ENCODE measurements at places on chromosomes 7 and 10.

GRCh38 chr7:3544202-3544601 lies 243.2 kb downstream of the SDK1 start:
- DNase-seq: no peak

DNA sequence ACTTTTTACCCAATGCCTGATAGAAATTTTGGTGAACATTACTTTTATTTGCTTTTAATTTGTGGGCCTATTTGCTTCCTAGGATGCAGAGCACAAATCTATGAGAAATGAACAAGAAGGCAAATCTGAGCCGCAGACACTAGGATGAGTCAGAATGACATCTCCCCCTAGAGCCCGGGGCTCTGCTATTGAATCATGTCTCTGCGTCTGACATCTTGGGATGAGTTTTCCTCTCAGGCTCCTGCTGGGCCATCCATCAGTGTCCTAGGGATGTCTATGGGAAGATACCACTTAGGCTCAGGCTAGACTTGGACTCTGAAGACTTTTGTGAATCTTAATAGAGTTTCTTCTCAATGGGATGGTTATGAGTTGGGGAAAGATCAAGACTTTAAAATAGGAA lies 157.3 kb upstream of the MTPN start:
- no peak for DNase-seq

- DNase-seq: no peak
Observed at GRCh38 chr7:131183611-131184119, 144.0 kb upstream of the MKLN1 start.

DNA sequence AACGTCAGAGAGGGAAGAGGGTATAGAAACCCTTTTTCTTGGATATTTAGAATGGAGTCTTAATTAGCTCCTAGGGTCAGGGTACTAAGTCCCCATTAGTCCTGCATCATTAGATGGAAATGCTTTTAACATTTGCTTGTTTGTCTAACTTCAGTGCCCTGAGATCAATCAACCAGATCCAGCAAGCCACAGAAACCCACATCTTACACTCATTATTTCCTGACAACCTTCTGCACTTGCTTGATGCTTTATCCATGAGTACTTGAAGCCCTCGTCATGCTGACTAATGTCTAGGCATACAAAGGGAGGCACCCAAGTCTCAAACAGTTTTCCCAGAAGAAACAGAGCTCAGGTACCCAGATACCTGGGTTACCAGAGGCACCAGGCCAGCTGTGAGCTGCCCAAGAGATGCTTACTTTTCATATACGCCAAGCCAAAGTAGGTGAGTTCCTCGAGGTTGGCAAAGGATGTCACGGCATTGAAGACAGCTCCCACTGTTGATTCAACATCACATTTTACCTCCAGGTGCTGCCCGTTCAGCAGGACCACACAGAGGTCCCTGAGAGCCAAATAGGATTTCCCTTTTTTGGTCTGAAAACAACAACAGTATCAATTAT lies 42.7 kb downstream of the FRMPD2 start:
- no peak for DNase-seq

GRCh38 chr10:30505543-30506298 lies 71.7 kb downstream of the MAP3K8 start:
- no peak for DNase-seq

DNA sequence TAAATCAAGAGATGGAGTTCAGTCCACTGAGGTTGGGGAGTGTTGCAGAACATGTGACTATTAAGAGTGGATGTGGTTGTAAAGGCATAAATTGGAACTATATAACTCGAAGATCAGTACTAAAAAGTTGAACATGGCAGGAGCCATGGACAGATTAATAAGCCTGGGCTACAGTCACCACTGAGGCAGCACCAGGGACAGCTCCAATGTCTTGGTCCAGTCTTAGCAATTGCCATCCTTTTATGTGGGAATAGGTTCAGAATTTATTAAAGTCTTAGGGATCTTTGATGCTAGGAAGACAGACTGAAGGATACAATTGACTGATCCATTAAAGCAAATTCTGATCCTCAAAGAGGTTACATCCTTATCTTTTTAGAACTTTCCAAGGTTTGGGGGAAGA lies 156.6 kb downstream of the ADRA2A start:
- DNase-seq: no peak

GRCh38 chr7:42645906-42646305 lies 266.0 kb downstream of the C7orf25 start:
- DNase-seq: no peak

GRCh38 chr10:95122736-95123135 lies 53.4 kb upstream of the CYP2C8 start:
- DNase-seq: no peak

GRCh38 chr7:116569737-116570136 lies 44.9 kb downstream of the CAV1 start:
- DNase-seq: no peak

- DNase-seq: no peak
Observed at GRCh38 chr7:47809387-47809786, 138.9 kb downstream of the PKD1L1 start.

DNA sequence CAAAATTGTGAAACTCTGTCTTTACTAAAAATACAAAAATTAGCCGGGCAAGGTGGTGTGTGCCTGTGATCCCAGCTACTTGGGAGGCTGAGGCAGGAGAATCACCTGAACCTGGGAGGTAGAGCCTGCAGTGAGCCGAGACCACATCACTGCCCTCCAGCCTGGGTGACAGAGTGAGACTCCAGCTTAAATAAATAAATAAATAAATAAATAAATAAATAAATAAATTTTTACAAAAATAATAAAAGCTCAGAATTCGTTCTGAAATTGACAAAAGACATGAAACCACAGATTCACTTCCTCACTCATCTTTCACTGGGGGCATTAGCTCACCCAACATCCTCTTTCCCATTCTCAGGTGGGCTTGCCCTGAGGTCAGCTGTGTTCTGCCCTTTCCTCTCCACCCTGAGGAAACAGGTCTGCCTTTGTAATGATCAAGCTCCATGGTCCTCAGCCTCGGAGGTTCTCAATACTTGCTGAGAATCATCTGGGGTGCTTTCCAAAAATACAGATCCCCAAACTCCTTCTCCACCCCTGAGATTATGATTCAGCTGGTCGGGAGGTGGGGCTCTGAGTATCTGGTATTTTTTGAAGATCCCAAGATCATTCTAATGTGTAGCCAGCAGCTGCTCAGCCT lies 29.2 kb upstream of the APBB1IP start:
- DNase-seq: no peak

GRCh38 chr10:94219829-94220228 lies 142.9 kb downstream of the NOC3L start:
- no peak for DNase-seq

DNA sequence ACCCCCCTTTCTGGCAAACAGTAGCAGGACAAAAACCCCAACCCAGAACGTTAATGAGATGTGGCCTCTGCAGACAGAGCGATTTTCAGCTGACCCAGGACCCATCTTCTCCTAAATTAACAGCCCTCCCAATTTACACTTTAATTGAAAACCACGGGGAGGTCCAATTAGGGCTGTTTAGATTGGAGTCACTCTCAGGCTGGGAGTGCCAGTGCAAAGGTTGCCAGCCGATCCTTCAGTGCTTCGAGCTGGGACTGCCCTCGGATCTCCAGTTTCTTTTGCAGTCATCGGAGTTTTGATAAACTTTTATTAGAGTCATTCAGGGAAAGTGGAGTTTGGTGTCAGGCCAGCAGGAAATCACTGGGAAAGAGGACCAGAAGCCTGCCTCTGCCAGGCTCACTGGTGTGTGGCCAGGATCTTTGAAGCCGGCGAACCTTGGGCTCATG lies 108.0 kb downstream of the DOCK1 start:
- DNase-seq: no peak

GRCh38 chr10:133042061-133042460 lies 45.7 kb upstream of the ADGRA1 start:
- DNase-seq: no peak

- DNase-seq: no peak
Observed at GRCh38 chr10:77926566-77927401, at the start of gene DLG5. Gene DLG5, minus strand, starts transcription at chr10:77926755. Its CDS starts 235 bp downstream, at chr10:77926520.

DNA sequence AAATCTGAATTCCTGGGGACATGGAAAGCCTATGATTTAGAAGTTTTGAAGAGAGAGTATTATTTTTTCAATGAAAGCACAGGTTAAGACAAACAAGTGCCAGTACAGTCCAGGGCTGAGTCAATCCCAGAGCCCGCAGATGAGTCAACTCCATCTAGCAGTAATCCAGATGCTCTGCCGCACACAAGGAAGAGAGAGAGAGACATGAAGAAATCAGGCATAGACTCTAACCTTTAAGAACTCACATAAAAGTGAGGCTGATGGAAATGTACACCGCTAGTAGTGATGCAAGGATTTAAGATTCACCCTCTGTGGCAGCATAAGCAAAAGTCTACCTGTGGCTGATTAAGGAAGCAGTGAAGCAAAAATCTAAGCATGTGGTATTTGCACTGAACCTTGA lies 651.5 kb downstream of the TNS3 start:
- DNase-seq: no peak

- DNase-seq: no peak
Observed at GRCh38 chr10:43041422-43042342, 35.2 kb upstream of the RET start.

- DNase-seq: no peak
Observed at GRCh38 chr7:77665161-77665560, 31.1 kb upstream of the RSBN1L start.

- no peak for DNase-seq
Observed at GRCh38 chr10:117132751-117133231, 5.3 kb downstream of the VAX1 start.

DNA sequence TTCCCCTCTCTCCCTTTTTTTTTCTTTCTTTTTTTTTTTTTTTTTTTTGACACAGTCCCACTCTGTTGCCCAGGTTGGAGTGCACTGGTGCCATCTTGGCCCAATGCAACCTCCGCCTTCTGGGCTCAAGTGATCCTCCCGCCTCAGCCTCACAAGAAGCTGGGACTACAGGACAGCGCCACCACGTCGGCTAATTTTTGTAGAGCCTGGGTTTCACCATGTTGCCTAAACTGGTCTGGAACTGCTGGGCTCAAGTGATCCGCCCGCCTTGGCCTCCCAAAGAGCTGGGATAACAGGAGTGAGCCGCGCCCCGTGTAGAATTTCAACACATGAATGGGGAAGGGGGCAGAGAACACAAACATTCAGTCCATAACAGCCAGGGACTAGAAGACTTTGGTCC lies 2.6 kb upstream of the SP4 start:
- DNase-seq: no peak

DNA sequence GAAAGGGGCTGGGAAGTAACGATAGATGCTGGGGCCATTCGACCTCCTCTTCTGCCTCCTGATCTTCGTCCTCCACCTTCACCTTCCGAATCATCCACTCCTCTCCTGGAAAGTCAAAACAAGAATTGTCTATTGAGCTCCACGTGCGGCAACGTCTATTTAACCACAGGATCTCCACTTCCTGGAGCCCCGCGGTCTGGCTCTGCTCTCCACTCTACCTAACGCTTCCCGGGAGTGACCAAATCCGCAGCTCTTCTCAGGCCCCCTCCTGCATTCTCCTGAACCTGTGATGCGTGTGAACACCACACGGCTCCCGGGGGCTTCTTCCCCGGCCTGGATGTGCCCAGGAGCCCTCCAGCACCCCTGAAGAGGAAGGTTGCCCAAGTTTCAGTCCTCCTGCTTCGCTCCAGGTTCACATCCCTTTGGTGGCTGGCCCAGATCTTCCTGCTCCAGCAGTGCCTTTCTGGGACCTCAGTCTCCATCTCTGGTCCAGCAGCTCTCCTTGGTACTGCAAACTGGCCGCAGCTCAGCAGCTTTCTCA lies 7.2 kb downstream of the ZNF467 start:
- DNase-seq: no peak

DNA sequence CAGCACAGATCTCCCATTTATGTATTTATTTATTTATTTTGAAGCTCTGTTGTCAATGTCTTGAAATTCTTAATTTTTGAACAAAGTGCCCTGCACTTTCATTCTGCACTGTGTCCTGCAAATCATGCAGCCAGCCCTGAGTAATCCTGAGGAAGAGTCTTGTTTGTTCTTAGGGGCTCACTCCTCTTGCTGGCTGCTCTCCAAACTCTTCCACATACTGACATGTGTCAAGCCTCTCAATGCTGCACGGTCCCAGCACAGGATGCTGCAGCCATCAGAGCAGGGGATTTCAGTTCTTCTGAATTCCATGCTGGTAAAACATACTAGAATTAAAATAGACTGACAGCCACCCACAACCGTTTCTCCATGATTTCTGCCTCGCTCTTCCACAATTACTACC lies 207.2 kb downstream of the PARD3 start:
- DNase-seq: no peak

DNA sequence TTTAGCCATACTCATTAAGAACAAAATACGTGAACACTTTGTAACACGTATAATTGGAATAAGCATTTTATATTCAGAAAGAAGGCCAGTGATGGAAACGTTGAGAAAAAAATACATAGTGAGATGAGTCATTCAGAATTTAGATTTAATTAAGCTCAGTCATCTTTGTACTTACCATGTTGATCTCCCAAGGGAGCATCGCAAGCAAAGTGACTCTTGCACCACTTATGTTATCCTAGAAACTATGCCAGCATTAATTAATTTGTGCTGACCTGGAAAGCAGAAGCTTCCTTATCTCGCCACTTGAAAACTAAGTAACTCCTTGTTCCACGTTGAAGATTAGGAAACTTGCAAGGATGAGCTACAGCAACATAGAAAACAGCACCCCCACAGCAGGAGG lies 9.7 kb upstream of the MPP7 start:
- no peak for DNase-seq

DNA sequence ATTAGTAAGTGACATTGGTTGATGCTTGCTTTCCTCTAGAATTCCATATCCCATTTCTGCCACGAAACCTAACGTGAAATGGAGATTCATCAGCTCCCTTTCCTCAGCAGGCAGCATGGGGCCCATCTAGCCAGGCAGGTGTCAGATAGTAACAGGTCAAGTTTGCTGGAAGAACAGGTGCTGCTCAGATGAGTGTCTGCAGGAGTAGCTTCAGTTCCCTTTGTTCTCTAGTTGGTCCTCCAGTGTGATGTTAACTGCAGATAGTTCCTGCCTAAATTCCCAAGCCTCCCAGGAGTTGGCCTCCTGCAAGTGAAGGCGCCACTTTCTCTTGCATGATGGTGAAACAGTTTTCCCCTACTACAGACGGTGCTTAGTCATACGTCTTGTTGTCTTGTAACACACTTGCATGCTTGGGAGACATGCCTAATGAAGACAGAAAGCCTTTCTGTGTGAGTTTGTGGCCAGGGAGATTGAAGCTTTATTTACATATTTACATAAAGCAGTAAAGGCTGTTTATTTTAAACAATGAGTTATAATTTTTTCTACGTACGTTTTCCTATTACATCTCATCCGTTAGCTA lies 175.4 kb downstream of the CHN2 start:
- no peak for DNase-seq

DNA sequence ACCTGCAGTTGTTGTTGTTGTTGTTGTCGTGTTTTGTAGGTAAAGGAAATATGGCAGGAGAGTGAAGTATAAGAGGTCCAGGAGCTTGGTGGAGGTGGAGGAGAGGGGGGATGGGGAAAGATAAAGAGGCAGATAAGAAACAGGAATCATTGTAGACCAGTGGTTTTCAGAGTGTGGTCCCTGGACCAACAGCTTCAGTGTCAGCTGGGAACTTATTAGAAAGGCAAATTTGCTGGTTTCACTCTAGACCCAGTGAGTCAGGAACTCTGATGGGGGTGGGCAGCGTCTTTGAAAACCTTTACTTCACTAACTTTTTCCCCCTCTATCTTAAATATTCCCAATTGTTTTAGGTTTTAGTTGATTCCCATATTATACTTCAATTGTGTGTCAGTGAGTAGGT lies 241.5 kb downstream of the AUTS2 start:
- no peak for DNase-seq

GRCh38 chr10:72097448-72098300 lies 9.3 kb upstream of the SPOCK2 start:
- DNase-seq: no peak
